ENCODE measurements at places on chromosomes 5 and 9. TPM values are rescaled to one million over a fixed set of nuclear protein-coding genes. Genes with fewer than 3 reads are reported as not detected.

The CYFIP2 gene
- total RNA-seq, result 42.8 TPM

The PPP2R2B gene
- total RNA-seq, result 0.85 TPM

The TXNDC8 gene
- total RNA-seq, result not detected

The GARIN3 gene
- total RNA-seq, result not detected

The GRM6 gene
- not detected for total RNA-seq

The PNPLA7 gene
- 10.7 TPM for total RNA-seq

The ADGRD2 gene
- not detected for total RNA-seq

The FRMD3 gene
- total RNA-seq, result 121 TPM

The ADCY2 gene
- 0.16 TPM for total RNA-seq

All from heart right ventricle (tissue), 16 donors.